Fibroblast of mammary gland (primary cell): ENCODE measurements at places on chromosomes 5 and 9.
A peak's percentile ranks its signal among the peaks of the same experiment; 100 is the strongest.

GRCh38 chr9:128203024-128203706, at the start of gene DNM1:
Gene DNM1 (plus strand): TSS chr9:128203379. CDS start chr9:128203471, 92 bp downstream.
- peak; percentile 40 for DNase-seq

DNA sequence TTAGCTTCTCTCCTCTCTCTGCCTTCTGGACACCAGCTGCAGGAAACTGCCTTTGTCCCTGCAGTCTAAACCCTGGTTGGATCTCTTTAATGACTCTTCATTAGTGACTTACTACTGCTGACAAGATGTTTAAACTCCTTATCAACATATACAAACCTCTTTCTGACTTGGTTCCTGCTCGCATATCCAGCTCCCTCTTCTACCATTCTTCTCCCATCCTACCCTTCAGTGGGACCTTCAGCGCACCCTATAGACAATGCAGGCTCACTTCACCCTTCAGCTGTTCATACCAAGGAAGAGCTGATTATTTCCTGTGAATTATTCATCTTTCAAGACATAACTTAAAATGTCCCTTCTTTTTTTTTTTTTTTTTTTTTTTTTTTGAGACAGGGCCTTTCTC, 436.5 kb downstream of the KIAA0825 start:
- peak; percentile 7 for DNase-seq

DNA sequence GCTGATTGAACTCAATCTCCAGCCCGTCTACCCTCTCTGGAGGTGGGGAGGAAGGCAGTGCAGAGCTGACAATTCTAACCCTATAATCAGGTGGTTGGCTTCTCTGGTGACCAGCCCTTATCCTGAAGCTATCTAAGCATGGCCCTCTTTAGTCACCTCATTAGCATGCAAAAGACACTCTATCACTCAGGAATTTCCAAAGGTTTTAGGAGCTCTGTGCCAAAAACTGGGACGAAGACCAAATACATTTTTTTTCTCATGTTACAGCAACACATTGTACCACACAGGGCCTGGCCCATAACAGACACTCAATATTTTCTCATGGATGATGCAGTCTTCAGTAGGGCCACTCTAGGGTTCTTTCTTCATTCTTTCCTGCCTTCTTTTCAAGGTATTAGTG, 118.8 kb upstream of the VLDLR start:
- peak; percentile 28 for DNase-seq

DNA sequence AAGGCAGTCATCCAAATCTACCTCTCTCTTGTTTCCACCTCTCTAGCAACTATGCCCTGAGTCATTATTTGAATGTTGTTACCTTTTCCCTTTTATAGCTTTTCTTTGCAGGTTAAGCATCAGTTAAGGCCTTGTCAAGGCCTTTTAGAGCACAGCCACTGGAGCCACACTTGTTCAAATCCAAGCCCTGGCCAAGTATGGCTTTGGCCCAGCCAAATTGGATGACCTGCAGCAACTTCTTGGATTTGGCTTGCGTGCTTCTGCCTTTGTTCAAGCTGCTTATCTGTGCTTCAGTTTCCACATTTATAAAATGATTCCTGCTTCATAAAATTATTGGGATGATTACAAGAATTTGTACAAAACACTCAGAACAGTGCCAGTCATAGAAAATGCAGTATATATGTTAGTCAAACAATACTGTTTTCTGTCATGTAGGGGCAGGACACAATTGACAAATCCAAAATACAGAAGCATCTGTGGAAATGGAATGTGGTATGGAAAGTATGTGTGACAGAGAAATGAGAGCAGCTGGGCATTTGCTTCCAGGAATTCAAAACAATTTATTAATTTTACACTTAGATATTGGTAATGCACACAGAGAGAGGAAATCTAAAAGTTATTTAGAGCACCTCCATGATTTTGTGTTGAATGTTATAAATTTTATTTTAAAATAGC, 17.9 kb upstream of the RLN1 start:
- DNase-seq = no peak

GRCh38 chr9:83596899-83597504, 25.9 kb upstream of the IDNK start:
- peak; percentile 31 for DNase-seq

- DNase-seq = peak; percentile 20
Observed at GRCh38 chr9:109956717-109957440, 176.9 kb downstream of the PALM2AKAP2 start.

DNA sequence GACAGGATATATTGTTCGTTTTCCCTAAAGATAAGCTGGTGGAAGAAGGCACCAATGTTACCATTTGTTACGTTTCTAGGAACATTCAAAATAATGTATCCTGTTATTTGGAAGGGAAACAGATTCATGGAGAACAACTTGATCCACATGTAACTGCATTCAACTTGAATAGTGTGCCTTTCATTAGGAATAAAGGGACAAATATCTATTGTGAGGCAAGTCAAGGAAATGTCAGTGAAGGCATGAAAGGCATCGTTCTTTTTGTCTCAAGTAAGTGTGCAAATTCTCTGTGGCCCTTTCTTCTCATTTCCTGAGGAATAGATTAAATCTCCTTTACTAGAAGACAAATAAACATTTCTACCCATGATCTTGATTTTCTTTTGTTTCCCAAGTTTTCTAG, 38.0 kb downstream of the OSMR start:
- no peak for DNase-seq

DNA sequence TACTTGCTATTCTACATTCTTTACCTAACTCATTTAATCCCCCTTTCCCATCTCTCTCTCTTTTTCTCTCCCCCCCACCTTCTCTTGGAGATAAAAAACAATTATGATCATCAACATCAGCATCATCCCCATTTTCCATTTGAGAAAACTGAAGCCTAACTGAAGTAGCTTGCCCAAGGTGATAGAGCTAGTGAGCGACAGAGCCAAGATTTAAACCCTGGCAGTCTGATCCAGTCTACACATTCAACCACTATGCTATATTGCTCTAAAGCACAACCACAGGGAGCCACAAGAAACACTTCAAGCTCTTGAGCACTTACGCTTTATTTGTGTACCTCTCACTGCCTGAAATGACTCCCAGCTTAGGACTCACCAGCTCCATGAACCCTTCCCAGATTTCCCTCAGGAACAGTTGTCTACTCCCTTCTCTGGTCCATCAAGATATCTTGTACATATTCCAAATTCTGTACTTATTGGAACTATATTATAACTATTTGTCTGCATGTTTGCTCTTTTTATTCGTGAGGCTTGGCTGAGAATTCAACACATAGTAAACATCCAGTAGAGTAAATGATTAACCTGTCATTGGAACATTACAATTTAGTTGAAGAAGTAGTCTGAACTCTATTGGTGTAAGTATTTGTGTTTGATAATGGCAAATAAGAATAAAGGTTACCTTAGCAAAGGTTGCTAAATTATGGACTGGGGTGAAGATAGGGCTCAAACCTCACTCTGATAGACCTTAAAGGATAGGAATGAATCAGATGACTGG, 164.8 kb downstream of the EFNA5 start:
- no peak for DNase-seq

GRCh38 chr9:131031005-131031641, 22.1 kb downstream of the LAMC3 start:
- no peak for DNase-seq

- no peak for DNase-seq
Observed at GRCh38 chr9:121612511-121612998, 38.9 kb upstream of the DAB2IP start.

GRCh38 chr9:137323531-137324331, 21.7 kb upstream of the NRARP start:
- DNase-seq = no peak

- no peak for DNase-seq
Observed at GRCh38 chr9:129828051-129828450, 4.1 kb upstream of the TOR1A start.

DNA sequence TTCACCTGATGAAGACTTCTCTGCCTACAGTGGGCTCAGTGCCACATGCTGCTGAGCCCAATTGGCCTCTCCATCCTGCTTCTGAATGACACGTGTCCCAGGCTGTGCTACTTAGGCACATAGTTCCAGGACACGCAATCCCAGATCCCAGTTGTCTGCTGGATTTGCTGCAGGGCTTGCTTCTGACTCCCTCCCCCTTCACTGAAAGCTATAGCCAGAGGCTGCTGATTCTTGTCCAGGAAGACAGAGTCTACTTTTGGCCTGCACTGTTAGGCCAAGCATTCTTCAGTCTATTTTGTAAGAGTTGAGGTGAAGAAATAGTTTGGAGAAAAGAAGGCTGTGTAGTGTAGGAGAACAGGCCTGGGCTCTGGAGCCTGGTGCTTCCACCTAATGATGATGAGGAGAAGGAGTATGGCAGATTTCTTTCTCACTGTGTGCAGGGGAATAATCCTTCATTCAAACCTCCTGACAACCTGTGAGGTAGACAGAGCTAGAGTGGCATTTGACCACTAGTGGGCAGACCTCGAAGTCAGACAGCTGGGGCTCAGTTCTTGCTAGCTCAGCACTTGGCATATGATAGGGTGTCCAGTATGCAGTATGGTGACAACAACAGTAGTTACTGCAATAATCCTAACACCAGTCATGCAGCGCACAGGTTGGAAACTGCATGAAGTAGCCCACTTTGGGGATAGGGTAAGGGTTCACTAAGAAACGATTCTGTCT, 19.5 kb upstream of the ASPN start:
- peak; percentile 55 for DNase-seq

DNA sequence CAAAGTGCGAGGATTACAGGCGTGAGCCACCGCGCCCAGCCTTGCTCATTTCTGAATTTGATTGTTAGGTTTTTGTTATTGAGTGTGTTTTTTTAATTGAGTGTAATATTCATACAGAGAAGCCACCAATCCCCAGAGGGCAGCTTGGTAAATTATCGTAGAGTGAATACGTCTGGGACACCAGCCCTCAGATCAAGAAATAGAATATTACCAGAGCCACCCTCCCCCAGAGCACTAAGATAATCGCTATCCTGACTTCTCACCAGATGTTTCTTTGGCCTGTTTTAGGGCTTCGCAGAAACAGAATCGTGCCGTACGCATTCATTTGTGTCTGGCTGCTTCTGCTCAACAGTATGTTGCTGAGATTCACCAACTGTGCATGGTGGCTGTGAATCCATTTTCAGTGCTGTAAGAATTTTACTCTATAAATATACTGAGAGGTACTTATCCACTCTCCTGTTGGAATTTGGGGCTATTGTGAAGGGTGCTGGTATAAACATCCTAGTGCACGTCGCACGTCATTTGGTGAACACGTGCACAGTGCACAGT, 37.8 kb upstream of the RUFY1 start:
- DNase-seq = no peak

GRCh38 chr9:111657051-111657450, 4.4 kb upstream of the GNG10 start:
- DNase-seq = no peak

DNA sequence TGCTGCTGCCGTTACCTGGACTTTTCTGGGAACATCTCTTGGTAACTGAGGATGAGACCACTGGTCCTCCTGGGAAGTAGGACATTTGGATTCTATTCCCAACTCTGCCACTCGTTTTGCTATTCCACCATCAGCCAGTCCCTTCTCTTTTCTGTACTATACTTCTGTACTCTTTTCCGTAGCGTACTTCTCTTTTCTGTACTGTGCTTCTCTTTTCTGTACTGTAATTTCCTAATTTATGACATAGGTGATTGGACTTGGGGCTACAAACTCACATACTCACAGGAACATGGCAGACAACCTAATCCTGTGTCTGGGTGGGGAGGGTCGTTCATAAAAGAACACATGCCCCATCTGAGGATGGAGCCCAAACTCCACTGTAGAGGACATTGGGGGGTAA, 335.3 kb upstream of the PANK3 start:
- no peak for DNase-seq

DNA sequence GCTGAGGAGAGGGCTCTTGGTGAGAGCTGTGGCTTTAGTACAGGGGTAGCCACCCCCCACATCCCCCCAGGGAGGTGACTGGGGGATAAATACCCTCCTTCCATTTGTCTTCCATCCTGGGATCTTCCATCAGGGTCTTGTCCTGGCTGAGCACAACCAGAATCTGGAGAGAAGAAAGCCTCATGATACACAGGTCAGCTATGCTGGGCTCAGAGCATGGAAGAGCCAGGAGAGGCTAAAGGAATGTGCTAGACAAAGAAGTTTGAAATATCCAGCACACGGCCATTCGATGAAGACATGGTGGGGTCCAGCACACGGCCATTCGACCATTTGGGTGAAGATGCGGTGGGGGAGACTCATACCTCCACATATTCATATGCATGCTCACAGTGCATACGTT, 30.0 kb downstream of the ROPN1L start:
- no peak for DNase-seq

GRCh38 chr9:37197158-37198038, 77.0 kb downstream of the ZCCHC7 start:
- peak; percentile 23 for DNase-seq

GRCh38 chr9:96245399-96245798, 56.6 kb downstream of the HSD17B3 start:
- no peak for DNase-seq

GRCh38 chr5:1343931-1344901, 683 bp downstream of the CLPTM1L start:
- DNase-seq = peak; percentile 13

DNA sequence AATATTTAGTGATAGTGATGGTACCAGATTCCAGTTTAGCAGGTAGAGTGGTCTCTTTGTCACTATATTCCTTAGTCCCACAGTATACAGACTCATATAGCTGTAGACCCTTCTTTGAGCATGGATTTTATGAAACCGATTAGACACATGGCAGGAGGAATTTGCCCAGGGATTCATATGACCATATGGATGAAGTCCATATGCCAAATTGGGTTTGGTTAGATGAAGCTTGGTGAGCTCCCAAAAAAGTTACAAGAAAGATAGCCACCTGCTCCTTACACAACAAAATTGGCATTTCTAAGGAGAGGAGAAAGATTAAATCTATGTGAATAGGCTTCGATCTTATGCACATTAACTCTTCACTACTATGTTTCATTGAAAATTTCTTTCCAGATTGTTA, 211.4 kb downstream of the CWC27 start:
- no peak for DNase-seq

DNA sequence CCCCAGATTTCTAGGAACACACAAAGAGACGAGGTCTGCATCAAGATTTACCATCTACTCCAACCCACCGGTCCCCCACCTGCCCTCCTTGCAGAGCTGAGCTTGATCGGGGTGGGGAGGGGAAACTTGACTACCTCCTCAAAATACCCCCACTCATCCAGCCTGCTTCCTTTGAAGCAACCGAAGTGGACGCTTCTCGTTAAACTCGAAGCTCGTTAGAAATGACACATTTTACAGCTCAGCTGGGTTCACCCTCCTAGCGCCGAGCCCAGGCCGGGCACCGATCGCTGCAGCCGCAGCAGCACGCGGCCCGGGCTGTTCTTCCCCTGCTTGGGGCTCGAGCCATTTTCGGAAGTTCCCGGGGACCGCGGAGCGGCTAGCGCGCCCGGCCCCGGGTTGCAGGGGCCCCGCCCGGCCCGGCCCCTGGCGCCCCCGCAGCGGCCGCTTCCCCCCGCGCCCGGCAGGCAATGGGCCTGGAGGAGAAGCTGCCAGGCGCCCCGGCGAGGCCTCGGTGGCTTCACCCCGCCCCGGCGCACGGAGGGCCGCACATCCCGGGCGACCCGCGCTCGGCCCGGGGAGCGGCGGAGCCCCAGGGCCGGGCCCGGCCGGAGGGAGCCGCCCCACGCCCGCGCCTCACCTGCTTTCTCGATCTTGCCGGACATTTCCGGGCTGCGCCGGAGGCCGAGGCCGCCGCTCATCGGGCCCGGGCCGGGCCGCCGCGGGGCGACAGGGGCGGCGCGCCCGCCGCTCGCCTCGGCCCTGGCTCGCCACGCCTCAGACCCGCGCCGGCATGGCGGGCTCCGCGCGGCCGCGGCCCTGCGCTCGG, 530 bp downstream of the RAPGEF1 start:
- no peak for DNase-seq

- no peak for DNase-seq
Observed at GRCh38 chr5:170805666-170806065, 22.1 kb downstream of the GABRP start.
